ENCODE measurements at places on chromosomes 1 and 21.

GRCh38 chr1:44777547-44777946, 2.2 kb downstream of the RPS8 start:
- no peak for DNase-seq

DNA sequence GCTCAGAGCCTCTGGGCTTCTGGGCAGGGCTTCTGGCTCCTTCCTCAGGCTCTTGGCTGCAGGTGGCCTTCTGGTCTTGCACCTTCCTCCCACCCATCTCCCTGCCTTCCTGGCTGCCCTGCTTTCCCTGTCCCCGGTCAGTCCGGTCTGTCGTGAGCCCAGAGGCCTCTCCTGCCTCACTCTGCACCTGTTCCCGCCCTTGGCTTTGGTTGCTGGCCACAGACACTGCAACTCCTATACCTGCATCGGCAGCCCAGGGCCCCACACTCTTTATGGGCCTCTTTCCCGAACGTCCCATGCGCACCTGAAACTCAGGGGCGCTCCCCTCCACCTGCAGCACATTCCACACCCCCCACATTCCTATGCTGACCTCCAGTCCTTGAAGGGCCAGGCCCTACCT, 7.9 kb downstream of the FBXO2 start:
- DNase-seq, result no peak

- no peak for DNase-seq
Measured at GRCh38 chr1:236280438-236281197, 1.1 kb downstream of the ERO1B start.

DNA sequence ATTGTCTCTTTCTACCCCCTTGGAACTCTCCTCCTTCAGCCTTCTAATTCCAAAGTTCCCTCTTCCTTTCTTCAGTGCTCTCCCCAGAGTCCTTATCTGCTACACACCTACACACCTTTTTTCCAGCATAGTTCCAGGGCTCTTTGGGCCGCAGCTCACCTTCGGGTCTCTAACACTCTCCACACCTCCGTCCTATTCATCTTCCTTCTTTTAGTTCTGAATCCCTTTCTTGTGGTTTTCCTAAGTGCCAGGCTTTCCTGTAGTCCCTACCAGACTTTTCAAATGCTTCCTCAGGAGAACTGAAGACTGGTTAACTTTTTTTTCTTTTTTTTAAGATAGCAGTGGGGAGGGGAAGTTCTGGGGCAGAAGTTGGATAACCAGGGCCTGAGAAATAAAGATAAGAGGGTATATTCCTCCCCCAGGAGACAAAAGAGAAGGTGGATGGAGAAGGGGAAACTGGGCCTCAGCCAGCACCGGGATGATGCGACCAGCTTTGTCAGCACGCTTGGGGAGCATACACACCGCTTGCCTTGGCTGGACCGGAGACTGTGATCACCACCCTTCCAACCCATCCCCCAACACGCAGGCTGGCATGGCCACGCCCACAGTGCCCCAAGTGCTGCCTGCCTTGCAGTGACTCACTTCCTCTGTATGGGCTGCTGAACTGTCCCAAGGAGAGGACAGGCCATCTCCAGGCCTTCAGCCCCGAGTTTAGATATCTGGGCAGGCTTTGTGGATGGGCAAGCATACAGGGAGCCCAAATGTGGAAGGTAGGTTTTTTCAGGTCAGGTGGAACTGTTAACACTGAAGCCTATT, 2.5 kb upstream of the CERS2 start:
- DNase-seq, result no peak

DNA sequence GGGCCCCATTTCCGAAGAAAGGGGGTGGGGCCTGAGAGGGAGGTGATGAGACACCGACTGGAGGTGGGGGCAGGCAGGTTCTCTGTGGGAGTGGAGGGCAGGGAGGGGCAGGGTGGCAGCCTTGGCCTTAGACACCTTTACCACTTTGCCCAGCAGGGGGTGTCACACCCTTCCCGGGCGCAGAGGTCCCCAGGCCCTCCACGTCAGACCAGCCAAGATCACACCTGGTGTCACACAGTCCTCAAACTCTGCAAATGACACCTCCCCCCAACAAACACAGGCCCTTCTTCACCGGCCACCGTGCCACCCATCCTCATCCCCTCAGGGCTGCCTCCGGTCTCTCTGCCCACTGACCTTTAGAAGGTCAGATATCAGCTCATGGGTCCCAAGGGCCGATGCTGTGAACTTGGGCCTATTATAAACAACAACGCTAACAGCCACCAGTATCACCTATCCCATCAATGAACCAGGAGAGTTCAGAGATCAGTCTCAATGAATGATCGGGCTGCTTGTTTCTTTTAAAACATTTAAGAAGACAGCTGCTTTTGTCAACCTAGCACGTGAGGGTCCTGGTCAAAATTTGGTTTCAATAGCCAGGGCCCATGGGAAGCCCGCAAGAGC, 103.9 kb downstream of the CASZ1 start:
- DNase-seq, result no peak

- DNase-seq, result no peak
Measured at GRCh38 chr1:56255516-56256152, 323.7 kb downstream of the PLPP3 start.

GRCh38 chr1:222098404-222098803, 356.5 kb upstream of the DUSP10 start:
- DNase-seq, result no peak
